ENCODE measurements at places on chromosomes 12 and 14.

DNA sequence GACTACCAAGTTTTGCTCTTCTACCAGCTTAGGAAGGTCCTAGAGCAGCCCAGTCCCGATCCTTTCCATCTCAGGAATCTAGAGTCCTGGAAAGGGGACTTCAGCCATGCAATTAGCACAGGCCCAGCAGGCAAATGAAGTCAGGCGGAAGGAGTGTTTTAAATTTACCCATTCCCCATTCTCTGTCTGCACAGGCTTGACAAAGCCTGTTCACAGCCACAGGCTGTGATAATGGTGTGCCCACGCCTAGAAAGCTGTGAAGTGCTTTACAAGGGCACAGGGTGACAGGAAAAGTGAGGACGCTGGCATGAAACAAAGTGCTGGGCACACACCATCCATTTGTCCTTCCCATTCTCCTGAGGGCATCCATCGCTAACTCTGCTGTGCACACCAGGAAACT is 79.0 kb downstream of the PITPNM2 start:
- no peak overlapping the region for H3K27ac ChIP-seq
- peaks cover 29% of the 10 kb centered on the region for H3K4me1 ChIP-seq
- no peak overlapping the region for H3K4me3 ChIP-seq
- no peaks in the 10 kb centered on the region for H3K36me3 ChIP-seq
- DNase-seq = no peak

DNA sequence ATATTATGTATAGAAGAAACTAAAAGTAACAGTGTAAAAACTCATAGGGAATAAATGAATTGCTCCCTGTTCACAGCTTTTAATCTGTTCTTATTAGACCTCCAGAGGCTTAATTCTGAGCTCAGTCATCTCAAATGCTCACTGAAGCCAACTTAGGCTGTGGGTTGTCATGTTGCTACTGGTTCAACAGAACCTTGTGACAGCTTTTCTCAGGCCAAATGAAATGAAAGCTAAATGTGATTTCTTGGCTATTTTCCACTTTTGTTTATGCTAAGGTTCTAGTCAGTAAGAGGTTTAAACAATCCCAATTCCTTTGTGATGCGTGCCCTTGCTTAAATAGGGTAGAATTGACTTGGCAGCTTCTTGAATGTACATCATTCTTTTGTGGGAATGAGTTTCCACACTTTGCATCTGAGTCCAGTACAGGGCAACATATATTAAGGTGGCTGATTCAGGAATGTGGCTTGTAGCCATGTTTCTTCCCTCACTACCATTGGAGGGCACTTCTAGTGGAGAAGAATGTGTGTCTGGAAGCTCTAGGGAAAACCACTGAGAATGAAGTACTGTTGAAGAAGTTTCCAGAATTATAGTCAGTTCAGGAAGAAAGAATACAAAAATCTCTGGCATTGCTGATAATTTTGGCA is 156.4 kb downstream of the NEDD1 start:
- no peaks in the 10 kb centered on the region for H3K36me3 ChIP-seq
- H3K27ac ChIP-seq = no peak overlapping the region

GRCh38 chr12:103475073-103475472 is 20.7 kb downstream of the C12orf42 start:
- no peak overlapping the region for H3K4me3 ChIP-seq
- peaks cover 2% of the 10 kb centered on the region for H3K4me1 ChIP-seq
- no peaks in the 10 kb centered on the region for H3K36me3 ChIP-seq
- H3K27ac ChIP-seq = no peak overlapping the region
- H3K27me3 ChIP-seq = no peaks in the 10 kb centered on the region
- no peak for DNase-seq

DNA sequence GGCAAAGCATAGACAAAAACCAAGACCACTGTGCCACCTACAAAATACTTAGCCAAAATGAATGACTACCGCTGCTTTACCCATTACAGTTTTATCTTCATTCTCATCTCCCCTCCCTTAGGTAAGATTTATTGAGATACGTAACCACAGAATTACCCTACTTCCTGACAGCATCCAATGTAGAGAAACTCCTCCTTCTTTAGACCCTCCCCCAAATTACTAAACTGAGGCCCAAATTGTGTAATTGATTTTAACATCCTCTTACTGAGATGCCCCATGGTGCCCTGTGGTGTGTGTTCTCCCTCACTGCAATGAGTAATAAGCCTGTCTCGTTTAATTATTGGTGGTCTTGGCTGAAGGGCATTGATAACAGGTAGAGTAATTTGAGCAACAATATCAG is 19.1 kb downstream of the VRK1 start:
- peaks cover 25% of the 10 kb centered on the region for H3K36me3 ChIP-seq
- no peak overlapping the region for H3K4me3 ChIP-seq
- H3K27me3 ChIP-seq = no peaks in the 10 kb centered on the region
- H3K4me1 ChIP-seq = peaks cover 37% of the 10 kb centered on the region

Data from activated CD4-positive, alpha-beta memory T cell treated with anti-CD3 and anti-CD28 coated beads, Interleukin-2, amount 10 ng/mL, durations not matched to agents 7 days and 5 days (primary cell).